ENCODE measurements at places on chromosomes 13 and 19.

- DNase-seq, result no peak
Measured at GRCh38 chr13:40502236-40502635, 164.2 kb downstream of the FOXO1 start.

GRCh38 chr13:77065461-77066147 is 38.6 kb upstream of the FBXL3 start:
- no peak for DNase-seq

GRCh38 chr13:73299787-73300186 is 241.0 kb downstream of the KLF5 start:
- DNase-seq, result no peak

- no peak for DNase-seq
Measured at GRCh38 chr19:35346193-35347052, 1.3 kb upstream of the FFAR1 start.

Measured in urothelium cell line (cell line).